ENCODE measurements at places on chromosomes 1 and 21.

- no peak for DNase-seq
These were observed 5.6 kb downstream of the CFAP57 start for GRCh38 chr1:43177691-43178090.

DNA sequence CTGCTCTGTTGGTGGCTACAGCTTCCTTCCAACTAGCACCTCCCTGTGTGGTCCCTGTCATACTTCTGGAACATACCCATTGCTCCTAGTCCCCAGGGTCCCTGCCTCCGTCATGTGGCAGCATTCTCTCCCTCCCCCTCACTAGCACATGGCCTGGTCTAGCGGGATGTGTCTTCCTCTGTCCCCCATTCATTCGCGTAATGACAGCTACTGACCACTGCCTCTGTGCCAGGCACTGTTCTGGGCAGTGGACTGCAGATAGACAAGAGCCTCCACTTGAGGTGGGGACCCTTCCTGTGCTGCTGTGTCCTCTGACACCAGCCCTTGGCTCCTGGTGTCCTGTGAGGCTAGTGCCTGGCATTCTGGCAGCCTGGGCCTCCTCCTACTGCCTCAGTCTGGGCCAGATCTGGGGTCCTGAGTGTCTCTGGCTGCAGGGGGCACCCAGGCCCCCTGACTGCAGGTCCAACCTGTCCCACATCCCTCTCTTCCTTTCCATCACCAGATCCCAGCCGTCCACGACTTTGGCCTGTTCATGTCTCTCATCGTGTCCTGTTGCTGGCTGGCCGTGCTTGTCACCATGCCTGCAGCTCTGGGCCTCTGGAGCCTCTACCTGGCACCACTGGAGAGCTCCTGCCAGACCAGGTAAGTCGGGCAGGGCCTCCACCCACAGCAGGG, 38.1 kb downstream of the DISP3 start:
- DNase-seq, result no peak

DNA sequence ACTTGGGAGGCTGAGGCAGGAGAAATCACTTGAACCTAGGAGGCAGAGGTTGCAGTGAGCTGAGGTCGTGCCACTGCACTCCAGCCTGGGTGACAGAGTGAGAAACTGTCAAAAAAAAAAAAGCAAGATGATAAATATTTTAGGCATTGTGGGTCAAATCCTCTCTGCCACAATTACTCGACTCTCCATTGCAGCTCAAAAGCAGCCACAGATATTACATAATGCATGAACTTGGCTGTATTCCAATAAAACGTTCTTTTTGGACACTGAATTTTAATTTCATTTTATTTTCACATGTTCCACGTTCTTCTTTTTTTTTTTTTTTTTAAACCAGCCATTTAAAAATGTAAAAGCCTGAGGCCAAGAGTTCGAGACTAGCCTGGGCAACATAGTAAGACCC, 69.4 kb downstream of the TCP10L start:
- DNase-seq, result no peak

DNA sequence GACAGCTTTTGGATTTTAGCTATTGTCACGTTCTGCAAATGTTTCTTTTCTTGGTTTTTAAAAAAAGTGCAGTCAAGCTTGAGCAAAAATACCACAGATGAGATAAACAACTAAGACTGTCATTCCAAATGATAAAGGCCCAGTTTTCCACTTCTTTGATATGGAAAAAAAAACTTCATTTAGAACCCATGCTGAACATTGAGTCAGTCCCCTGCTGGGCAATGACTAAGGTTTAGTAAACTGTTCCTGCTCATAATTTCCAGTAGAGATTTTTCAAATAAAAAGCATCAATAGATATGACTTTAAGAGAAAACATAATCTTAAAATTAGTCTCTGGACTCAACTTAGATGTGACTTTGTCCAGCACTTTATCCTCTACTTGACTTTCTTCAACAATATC, 167.9 kb upstream of the C8B start:
- no peak for DNase-seq

DNA sequence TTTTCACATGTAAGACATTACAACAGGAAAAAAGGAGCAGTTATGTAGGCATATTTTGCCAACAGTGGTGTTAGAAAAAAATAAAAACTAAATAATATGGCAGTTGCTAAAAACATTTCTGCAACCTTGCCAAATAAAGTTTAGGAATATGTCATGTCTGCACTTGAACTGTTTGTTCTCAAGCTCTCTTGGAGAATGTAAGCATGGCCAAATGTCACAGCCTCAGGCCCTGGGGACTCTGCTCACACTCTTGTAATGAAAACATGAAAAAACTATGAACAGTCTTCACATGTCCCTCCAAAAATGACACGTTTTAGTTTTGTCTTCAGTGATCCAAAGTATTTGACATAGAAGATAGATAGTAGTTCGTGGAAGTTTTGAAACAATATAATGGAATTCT, 753.3 kb downstream of the LTN1 start:
- DNase-seq, result no peak

GRCh38 chr1:154536570-154536969, 21.9 kb downstream of the UBE2Q1 start:
- DNase-seq, result no peak

GRCh38 chr1:12593621-12594066, 24.4 kb downstream of the DHRS3 start:
- no peak for DNase-seq

DNA sequence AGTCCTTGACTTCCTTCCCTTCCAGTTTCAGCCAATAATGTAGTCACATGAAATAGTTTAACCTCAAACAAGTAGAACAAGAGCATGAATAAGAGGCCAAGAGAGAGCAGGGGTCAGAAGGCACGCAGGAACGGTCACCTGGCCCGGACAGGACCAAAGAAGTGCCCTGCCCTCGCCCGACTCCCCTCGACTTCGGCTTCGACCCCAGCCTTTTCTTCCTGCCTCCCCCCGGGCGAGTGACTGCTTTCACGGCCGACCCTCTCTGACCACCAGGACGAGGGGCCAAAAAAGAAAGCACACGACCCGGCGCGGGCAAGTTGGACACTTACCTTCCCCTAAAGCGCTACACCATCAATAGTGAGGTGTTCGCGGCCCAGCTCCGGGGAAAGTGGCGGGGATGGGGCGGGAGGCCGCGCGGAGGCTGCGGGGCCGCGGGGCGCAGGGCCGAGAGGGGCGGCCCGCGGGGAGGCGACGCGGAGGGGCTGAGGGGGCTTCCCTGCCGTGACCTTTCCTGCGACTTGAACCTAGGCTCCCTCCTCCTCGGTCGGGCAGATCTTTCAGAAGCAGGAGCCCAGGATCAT, 519 bp downstream of the RERE start:
- DNase-seq, result no peak

DNA sequence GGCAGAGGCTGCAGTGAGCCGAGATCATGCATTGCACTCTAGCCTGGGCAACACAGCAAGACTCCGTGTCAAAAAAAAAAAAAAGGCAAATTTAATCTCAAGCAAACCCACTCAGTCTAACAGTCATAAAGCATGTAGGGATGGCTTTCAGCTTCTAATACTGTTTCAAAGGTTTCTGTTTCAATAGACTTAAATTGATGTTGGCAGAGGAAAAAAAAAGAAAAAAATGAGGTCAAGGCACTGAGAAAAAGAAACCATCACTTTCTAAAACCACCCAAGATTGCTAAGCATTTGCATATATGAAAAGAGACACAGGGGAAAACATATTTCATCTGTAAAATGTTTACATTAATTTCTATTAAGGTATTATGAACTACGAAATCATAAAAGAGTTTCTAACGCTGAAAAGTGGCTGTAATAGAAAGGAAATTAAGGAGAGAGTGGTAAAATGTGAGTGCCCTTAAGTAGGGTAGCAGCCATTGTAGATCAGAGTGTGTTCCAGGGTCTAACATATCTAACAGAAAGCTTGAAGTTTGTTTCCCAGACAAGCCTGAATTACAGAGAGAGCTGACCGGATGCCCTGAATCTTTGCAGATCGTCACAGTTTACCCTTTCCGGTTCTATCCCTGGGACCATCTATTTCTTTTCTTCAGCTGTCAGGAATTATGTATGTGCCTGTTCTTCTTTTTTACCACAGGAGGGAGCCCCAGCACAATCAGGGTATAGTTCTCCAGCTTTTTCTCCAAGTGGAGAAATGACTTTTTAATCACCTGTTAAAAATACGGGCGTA, 70.0 kb downstream of the PLD5 start:
- peak; percentile 18 for DNase-seq

GRCh38 chr1:227556288-227556687, 7.1 kb upstream of the ZNF678 start:
- no peak for DNase-seq

GRCh38 chr1:185653615-185654014, 80.6 kb upstream of the HMCN1 start:
- no peak for DNase-seq

GRCh38 chr1:201990427-201990826, 8.0 kb downstream of the RNPEP start:
- DNase-seq, result no peak

GRCh38 chr1:204087181-204087892, 14.4 kb downstream of the SOX13 start:
- DNase-seq, result no peak

DNA sequence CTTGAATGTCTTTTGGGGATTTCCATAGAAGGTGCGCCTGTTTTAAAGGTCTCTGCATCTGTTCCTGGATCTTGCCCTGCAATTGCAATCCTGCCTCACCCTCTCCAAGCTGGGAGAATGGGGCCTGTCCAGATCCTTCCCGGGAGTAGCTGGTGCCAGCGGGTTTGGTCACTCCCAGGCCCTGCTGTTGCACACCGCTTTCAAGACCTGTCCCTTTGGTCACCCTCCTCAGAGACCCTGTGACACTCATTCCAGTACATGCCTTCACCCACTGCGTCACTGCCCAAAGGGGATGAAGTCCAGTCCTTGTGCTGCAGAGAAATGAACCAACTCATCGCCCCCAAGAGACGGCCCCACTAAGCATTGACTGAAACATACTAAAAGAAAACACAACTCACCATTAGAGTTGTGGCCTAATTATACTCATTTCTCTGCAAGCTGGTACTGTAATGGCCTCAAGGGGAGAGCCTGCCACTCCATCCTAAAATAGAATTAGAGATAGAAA, 1.9 kb upstream of the IRF2BP2 start:
- DNase-seq, result no peak

GRCh38 chr1:204989266-204990058, 53.5 kb upstream of the CNTN2 start:
- peak; percentile 96 for DNase-seq

DNA sequence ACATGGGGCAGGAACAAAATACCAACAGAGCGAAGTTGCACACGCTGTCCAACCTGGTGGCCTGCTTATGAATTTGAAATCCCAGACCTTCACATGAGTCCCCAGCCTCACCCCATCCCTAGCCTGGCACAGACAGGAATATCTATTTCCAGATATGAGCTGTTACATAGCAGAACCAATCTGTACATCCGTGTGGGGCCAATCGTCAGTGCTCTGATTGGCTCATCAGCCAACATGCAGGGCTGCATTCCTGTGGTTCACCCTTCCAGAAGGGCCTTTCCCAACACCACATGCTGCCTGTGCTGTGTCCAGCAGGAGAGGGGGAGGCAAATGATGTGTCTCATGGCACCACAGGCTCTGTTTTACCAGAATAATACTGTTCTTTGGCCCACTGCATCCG, 31.3 kb downstream of the CCN1 start:
- DNase-seq, result peak; percentile 76

GRCh38 chr1:82390627-82391026, 589.9 kb downstream of the ADGRL2 start:
- DNase-seq, result no peak

DNA sequence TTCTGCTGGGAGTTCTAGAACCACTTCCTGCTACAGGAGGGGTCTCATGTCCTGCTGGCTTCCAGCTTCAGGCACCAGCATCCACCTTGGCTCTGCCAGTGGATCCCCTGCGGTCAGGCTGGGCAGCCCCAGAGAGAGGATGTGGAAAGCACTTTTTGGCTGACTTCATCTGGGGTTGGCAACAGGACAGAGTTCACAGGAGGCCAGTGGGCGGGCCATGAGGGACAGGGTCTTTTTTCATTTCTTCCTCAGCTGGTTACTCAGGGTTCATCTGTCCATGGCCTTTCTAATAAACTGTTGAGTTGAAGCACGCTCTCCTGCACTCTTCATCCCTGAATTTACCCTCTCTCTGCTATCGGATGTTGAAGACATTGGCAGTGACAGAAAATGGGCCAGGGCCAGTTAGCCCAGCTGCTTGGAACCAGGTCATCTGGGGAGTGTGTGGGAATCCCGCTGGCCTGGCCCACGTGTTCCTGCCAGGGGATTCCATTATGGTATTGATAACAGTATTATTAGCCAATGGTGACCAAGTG, 45.2 kb downstream of the RPS6KA1 start:
- no peak for DNase-seq

GRCh38 chr1:48616710-48617109, 144.7 kb upstream of the SPATA6 start:
- no peak for DNase-seq

GRCh38 chr1:198797656-198798055, 158.8 kb downstream of the PTPRC start:
- DNase-seq, result no peak

DNA sequence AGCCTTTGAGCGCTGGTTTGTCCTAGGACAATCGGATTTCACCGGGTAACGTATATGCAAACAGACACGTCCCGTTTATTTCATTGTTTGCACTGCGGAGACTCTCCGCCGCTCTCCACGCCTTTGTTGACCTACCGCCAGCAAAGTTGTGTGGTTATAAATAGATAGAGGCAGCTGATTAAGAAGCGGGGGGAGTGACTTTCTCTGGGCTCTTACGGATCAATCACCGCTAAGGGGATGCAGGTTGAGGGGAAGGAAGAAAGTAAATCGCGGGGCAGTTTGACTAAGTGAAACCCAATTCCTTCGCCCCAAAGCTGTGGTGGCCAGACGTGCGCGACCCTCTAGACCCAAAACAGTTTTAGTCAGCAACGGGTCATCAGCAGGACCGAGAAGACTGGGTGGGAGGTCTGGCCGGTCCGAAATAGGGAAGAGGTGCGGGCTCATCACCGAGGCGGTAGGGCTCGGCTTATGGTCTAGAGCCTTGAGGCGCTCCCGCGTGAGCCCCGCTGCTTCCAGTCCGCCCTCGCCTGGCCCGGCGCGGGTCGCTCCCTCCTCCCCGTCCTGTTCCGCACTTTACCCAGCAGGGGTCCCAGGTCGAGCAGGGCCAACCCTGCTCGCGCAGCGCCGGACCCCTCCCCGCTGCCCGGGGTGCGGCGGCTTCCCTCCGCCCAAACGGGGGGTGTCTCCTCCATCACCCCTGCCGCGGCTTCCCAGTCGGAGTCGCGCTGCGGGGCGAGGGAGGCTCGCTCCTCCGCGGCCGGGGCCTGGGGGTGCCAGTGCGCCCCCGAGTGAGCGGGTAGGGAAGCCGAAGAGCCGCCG, 120.8 kb upstream of the RRP15 start:
- DNase-seq, result no peak

DNA sequence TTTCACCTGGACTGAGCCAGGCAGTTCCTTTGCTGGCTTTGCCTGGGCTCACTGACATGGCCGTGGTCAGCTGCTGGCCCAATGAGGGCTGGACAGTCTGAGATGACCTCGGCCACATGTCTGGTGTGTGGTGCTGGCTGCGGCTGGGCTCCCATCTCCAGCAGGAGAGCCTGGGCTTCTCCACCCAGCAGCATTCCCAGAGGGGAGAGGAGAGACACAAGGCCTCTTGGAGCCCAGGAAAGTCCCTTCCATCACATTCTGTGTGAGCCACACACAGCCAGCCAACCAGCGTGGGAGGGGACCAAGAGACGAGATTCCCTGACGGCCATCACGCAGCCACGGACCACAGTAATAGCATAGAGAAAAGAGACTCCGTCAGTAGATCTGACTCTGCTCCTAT, 21.1 kb upstream of the SUMO3 start:
- DNase-seq, result no peak

Measured in H54 (cell line).